ENCODE measurements at places on chromosomes 11 and 22.
A peak's percentile ranks its signal among the peaks of the same experiment; 100 is the strongest.

DNA sequence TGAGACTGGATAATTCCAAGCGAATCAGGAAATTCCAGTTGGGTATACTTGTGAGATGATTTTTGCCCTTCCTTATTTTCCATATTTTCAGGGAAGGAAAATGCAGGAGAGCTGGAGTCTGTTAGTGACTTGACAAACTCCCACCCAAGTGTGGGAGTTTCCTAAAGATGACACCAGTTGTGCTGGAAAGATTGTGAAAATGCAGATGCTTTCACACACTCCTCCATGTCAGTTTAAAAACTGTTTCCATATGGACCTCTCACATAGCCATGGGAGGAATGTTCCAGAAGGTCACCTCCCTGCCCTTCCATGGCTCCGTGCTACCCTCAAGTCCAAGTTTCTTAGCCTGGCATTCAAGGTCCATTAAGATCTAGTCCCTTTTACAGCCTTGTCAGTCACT, 350.7 kb upstream of the NARS2 start:
- DNase-seq = no peak

GRCh38 chr11:93081694-93082093, 112.2 kb downstream of the MTNR1B start:
- DNase-seq = no peak

GRCh38 chr11:111785886-111786412, 19.8 kb upstream of the PPP2R1B start:
- DNase-seq = no peak

DNA sequence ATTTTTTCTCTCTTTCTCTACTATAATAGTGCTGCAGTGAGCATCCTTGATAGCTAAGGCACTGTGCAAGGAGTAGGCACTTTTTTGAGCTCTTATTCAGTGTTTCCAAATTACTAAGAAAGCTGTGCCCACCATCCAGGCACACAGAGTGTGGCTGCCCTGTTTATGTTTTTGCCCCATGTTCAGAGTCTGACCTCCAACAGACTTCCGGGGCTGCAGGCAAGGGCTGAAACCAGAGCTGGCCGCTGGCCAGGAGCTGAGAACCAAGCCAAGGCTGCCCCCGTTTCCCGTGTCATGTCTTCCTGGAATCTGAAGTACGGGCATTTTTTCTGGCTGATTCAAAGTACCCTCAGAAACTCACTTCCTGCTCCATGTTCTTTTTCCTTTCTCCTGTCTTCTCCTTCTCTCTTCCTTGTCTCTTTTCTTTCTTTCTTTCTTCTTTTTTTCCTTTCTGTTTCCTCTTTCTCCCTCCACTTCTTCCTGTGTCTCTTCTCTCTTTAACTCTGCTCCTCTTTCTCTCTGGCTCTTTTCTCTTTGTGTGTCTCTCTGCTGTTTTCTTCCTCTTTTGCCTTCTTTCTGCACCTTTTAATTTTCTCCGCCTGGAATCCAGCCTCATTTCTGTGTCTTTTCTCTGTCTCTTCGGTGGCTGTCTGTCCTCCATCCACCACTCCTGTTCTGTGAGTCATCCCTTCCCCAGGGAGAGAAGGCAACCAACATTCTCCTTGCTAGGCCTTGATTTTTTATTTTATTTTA, 17.0 kb upstream of the KCTD14 start:
- no peak for DNase-seq

- peak; percentile 59 for DNase-seq
Observed at GRCh38 chr11:118870396-118871343, 13.0 kb upstream of the CXCR5 start.

GRCh38 chr22:47160141-47160541, 397.7 kb downstream of the TBC1D22A start:
- no peak for DNase-seq

DNA sequence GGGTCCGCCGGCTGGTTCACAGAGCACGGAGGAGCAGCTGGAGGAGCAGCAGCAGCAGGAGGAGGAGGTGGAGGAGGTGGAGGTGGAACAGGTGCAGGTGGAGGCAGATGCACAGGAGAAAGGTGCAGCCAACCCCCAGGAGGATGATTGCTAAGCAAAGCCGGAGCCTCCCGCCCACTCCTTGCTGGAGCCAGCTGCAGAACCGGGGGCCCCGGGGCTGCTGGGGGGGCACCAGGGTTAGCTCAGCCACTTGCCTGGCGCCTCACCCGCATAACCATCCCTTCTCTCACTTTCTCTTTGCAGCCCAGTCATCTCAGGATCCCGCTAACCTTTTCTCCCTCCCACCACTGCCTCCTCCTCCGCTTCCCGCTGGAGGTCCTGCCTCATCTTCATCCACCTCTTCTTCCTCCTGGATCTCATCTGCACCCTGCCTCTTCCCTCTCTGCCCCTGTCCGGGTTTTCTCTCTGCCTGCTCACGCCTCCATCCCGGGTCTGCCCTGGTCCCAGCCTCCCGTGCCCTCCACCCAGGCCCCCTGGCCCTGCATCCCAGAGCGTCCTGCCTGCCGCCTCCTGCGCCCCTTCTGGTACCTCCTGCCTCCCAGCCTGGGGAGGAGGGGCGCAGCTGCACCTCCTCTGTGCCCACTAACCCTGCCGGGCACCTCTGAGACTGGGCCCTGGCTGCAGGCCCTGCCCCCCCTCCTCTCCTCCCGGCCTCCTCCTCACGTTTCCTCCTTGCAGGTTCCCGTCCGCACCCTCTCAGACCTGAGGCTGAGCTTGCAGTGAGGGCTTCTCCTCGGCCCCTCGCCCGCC, 9.5 kb downstream of the KCTD17 start:
- DNase-seq = no peak

GRCh38 chr11:17393472-17393871, 5.0 kb upstream of the KCNJ11 start:
- no peak for DNase-seq

DNA sequence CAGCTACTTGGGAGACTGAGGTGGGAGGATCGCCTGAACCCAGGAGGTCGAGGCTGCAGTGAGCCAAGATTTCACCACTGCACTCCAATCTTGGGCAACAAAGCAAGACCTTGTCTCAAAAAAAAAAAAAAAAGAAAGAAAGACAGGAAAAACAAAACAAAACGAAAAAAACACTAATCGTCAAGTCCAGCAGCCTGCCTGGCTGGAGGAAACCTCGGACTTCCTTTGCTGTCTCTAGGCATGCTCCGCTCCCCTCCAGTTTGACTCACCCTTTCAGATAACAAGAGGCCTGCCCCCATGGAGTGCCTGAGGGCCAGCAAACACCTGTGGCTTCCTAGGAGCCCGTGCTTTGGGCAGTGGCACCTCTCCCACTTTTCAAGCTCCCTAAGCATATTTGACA, 28.8 kb upstream of the CHKA start:
- no peak for DNase-seq

- no peak for DNase-seq
Observed at GRCh38 chr11:14029440-14029839, 66.9 kb downstream of the SPON1 start.

GRCh38 chr11:70019576-70020011, 58.5 kb upstream of the ANO1 start:
- no peak for DNase-seq

DNA sequence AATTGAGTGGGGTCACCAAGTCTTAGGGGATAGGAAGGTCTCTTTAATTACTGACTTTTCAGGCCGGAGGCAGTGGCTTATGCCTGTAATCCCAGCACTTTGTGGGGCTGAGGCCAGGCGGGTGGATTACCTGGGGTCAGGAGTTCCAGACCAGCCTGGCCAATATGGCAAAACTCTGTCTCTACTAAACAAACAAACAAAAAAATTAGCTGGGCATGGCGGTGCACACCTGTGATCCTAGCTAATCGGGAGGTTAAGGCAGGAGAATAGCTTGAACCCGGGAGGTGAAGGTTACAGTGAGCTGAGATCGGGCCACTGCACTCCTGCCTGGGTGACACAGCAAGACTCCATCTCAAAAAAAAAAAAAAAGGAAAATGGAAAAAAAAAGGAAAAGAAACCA, 1.8 kb upstream of the FANCF start:
- no peak for DNase-seq

DNA sequence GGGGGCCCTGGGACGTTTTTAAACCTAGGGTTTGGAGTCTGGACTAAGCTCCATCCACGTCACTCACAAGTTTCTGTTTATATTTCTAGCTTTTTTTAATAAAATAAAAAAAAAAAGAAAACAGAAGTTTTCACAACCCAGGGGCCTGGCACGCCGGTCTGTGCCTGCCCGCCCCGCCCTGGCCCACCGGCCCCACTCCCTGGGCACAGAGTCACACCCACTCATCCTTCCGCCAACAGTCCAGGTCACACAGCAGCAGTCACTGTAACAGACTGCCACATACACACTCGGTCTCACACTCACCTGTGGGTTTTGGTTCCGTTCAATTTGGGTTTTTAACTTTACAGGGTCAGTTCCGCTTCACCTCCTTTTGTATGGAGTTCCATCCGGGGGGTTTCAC, 5.3 kb upstream of the ACR start:
- DNase-seq = no peak

DNA sequence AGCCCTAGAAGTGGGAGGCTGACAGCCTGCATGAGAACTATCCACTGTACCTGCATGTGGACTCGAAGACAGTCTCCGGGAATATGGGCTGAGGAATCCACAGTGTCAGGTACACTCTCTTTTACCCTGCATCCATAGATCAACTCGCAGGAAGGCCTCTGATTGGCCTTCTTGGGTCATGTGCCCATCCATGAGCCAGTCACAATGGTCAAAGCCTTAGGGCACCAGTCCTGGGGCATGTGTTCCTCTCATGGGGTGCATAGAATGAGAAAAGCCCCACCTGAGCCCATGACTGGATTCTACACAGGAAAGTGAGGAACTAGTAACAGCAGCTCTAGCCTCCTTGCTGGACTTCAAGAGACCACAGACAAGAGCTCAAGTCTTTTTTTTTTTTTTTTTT, 10.6 kb downstream of the ART1 start:
- no peak for DNase-seq

Data from anterior cingulate cortex (tissue), 58 donors.